HFFc6 (cell line): ENCODE measurements at places on chromosomes 4 and X. TPM values are rescaled to one million over a fixed set of nuclear protein-coding genes. Genes with fewer than 3 reads are reported as not detected.
A peak's percentile ranks its signal among the peaks of the same experiment; 100 is the strongest.

DNA sequence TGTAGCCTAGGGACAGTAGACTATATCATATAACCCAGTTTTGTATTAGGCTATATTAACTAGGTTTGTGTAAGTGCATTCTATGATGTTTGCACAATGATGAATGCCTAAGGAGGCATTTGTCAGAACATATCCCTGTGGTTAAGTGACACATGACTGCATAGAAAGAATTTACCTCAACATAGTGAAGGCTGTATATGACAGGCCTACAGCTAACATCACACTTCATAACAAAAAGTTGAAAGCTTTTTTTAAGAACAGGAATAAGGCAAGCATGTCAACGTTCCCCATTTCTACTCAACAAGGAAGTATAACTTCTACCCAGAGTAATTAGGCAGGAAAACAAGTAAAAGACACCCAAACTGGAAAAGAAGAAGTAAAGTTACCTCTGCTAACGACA, 165.9 kb upstream of the NDST4 start:
- DNase-seq: no peak

DNA sequence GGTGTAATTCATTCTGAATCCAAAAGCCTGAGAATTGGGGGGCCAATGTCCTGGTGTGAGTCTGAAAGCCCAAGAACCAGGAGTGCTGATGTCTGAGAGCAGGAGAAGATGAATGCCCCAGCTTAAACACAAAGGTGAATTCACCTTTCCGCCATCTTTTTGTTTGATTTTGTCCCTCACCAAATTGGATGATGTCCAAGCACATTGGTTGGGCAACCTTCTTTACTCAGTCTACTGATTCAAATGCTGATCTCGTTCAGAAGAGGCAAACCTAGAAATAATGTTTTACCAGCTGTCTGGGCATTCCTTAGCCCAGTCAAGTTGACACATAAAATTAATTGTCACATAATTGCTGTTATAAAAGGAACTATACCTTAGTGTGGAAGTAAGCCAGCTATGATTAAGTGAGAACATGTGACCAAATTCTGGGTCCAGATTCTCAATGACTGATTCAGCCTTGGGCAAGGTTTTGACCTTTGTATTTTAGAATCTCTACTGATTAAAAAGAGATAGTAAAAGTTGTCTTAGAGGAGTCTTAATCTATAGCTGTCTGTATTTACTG, 34.5 kb upstream of the SLC4A4 start:
- peak; percentile 37 for DNase-seq

DNA sequence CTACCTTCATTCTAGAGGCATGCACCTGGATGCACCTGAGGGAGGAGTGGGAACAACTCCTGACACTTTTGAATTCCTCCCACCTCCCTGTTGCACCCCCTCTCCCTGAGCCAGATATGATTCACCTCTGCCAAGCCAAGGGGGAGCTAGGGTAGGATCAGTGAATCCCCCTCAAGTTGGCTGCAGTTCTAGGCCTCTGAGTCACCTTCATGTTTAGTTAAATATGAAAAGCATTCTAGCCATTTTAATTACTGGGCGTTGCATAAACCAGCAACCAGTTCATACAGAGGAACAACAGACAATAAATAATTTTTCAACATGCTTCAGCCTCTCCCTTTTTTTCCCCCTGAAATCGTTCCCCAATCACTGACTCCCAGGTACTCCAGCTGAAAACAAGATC, 1440.2 kb downstream of the ADGRL3 start:
- no peak for DNase-seq

GRCh38 chrX:153554519-153555167, 37.2 kb downstream of the ATP2B3 start:
- DNase-seq: peak; percentile 47

- DNase-seq: no peak
These were observed 113.0 kb upstream of the VAMP7 start for GRCh38 chrX:155767876-155768769.

DNA sequence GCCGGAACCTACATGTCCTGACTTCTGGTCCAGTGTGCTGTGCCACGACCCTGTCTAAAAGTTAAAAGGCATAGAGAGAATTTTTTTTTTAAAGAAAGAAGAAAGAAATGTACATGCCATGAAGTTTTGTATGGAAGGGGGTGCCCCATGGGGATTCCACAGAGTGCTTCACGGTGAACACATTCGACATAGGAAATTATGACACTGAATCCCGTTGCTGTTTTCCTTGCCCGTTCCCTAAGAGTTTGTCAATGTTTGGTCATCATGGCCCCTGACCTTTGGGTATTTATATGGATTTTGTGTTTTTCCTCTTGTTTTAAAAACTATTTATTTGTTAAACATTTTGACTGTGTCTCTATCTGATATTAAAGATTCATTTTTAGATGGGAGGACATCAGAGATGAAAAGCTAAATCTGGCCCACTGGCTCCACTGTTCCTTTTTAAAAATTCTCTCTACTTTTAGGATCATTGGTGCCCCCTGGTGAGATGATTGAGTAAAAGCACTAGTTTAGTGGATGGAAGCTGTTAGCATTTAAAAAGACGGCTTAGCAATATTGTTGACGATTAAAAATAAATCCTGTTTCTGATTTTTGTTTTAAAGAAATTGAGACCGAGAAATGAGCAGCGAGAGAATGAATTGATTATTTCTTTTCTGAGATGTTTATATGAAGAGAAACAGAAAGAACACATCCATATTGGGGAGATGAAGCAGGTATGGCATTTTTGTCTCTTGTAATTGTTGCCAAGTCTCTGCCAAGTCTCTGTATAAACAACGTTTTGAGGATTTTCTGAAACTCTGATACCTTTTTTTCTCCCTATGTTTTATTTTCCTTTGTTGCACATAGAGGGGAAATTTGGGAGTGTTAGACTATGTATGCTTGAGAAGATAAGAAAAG, 75.0 kb downstream of the PTTG2 start:
- DNase-seq: peak; percentile 68

GRCh38 chrX:69541956-69542355, 37.8 kb downstream of the NALF2 start:
- no peak for DNase-seq

GRCh38 chr4:27009539-27009938, 148.9 kb downstream of the STIM2 start:
- no peak for DNase-seq

DNA sequence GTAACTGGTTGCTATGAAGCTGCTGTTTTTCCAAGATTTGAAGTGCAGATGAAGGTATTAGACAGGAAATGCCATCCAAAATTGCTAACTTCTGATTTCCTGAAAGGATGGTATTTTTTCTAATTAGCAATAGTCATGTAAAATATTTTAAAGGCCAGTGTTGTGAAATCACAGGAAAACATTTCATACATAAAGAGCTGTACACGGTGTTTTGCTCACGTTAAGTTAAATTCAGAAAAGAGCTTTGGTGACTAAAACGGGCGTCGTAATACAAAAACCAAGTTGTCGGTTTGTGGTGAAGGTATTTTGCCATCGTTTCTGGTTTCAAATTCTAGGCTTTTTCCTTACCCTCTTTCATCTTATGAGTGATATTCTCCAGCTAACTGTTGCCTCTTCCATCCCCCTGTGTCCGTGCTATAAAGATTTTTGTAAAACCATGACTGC, 39.8 kb downstream of the AFF1 start:
- peak; percentile 48 for DNase-seq

DNA sequence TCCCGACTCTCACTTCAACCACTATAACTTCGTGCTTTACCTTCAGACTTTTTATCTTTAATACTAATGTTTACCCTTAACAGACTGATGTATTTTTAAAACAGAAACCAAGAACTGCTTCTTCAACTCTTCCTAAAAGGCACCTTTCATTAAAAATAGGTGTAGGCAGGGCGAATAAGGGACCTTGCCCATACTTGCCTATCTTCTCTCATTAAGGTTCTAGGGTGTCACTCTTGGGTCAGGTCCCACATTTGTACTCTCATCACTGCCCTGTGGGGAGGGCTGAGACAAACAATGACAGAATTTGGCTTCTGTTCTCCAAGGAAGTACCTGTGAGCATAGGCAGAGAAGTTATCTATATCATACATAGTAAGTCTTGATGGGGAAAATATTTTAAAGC, 69.7 kb downstream of the ANKRD50 start:
- DNase-seq: no peak

- peak; percentile 63 for DNase-seq
These were observed 65.3 kb downstream of the EGF start for GRCh38 chr4:109977854-109978501.

DNA sequence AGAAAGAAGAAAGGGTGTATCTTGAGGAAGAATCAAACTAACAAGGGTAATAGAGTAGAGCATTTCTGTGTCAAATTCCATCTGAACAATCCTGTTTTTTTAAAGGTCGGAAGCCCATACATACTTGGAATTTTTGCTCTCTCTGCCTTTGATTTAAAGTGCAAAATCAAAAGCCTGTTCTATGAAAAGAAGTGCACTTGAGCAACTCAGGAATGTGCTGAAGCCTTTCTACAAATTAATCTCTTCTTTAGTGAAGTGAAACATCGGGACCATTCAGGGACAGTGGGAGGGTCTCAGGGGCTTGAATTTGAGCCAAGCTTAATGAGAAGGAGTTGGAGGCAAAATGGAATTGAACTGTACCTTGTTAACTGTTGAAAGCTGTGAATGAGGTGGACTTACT, 1008.5 kb upstream of the LCORL start:
- peak; percentile 22 for DNase-seq

DNA sequence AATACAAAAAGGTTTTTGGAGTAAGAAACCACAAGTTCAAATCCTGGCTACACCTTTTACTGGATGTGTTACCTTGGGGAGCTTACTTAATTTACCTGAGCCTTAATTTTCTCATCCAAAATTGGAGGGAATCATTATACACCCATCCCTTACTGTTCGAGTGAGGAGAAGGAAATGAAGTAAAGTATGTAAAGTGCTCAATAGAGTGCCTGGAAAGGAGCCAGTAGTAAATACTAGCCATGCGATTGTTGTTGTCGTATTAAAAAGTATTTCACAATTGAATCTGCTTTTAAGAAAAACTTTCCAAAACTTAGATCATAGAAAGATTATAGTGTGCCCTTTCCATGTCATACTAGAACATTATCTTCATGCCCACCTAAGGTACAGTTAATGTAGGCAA, 124.5 kb downstream of the ATXN3L start:
- DNase-seq: no peak

- DNase-seq: peak; percentile 22
These were observed 9.7 kb upstream of the PLA2G12A start for GRCh38 chr4:109739547-109739946.

DNA sequence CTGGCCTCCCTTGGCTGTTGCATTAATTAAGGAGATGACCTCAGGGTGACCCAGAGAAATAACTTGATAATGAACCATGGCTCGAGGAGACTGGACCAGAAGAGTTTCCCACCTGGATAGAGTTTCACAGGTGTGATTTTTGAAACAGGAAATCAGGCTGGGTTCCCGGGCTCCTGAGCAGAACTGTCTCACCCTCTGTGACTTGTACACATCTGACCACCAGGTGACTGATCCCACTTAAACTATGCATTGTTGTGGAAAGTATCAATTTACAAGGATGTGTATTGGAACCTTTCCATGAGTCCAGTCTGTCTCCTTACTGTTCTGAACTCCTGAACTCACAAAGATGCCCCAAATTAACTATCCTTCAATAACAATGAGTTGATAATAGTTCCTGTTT, 220.3 kb downstream of the PTTG2 start:
- no peak for DNase-seq

- DNase-seq: no peak
These were observed 145.9 kb downstream of the PPP3CA start for GRCh38 chr4:101201421-101201820.

DNA sequence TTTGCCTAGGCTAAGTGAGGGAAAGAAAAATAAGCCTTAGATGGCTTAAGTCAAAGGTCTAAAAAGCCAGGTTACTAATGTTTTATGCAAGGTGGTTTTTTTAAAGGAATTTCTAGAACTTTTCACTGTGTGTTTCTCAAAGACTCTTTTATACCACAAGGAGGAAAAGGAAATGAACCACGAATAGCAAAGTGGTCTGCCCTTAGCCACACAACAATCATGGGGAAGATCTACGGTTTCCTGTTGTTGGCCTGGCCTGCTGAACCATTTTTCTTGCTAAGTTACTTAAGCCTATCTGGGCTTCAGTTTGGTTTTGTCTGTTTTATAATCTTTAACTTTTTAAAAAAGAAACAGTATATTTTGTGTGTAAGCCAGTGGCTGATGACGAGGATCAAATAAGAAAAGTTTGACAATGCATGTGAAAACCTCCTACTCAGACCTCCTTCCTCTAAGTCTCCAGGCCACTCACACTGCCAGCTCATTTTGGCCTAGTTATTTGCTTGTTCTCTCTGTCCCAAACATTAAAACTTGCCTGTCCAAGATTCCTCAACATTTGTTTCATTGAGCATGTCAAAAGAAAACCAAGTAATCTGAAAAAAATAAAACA, 56.7 kb upstream of the COL25A1 start:
- DNase-seq: no peak

DNA sequence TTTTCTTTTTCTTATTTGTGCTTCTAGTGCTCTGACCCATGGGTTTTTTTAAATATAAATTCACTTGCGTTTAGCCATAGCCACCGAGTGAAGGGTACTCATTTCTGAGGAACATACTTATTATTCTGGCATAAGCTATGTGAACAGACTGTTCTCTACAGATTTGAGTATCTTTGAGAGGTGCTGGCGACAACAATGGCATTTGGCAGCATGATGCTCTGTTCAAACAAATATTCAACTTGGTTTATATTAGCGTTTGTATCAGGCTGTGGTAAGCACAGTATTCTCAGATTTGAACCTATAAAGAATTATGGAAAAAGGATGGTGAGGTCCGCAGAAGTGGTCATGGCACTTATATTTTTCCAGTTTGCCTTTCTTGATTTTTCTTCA, 108.7 kb upstream of the LIMCH1 start:
- no peak for DNase-seq

Gene MAGEA12
- not detected in 3 replicates for total RNA-seq

Gene SMPX
- not detected in 3 replicates for total RNA-seq

Gene SPACA5
- total RNA-seq: not detected in 3 replicates

Gene TENM3
- 31.1 to 38.8 TPM (median 37.4 TPM) in 3 replicates for total RNA-seq

Gene MAGEE2
- total RNA-seq: not detected in 3 replicates

Gene MOB1B
- total RNA-seq: 35.0 to 46.5 TPM (median 40.8 TPM) in 3 replicates

Gene TMEM35A
- total RNA-seq: 2.1 to 3.9 TPM (median 2.4 TPM) in 3 replicates

Gene CYSLTR1
- not detected in 3 replicates for total RNA-seq

Gene RS1
- not detected in 3 replicates for total RNA-seq
